ENCODE measurements at places on chromosomes 3 and 15.

- DNase-seq: no peak
These were observed 23.5 kb upstream of the ATP10A start for GRCh38 chr15:25886498-25887140.

DNA sequence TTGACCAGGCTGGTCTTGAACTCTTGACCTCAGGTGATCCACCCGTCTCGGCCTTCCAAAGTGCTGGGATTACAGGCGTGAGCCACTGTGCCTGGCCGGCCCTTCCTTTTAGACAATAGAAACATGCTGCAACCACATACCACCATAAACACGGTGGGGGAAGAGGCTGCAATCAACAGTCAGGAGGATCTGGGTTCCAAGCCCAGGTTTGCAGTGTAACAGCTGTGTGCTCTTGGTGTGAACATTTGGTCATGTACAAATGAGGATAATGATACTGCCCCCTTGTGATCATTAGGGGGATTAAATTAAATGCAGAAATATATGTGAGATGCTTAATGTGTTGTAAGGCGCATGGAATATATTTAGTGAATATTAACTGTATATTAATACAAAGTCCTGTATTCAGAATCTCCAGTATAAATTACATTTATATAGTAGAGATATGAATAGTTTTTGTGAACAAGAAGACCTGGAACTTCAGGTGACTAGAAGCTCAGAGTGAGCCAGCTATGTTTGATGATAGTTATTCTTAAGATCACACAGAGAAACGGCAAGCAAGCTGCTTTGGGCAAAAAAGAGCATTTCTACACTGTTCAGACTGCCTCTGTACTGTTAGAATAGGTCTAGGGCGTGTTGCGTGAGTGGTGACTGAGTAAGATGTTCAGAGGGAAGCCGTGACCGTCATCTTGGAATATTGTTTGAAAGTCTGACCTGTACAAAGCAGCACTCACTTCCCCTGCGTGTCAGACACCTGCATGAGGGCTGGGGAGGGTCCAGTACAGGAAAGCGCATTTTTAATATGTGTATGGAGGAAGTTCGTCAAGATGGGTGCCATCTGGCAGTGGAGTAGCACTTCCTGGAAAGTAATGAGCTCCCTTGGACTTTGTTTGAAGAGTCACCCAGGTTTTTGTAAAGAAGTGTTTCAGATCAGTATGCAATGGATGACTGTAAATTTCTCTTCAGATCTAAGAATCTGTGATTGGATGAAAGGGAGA is 125.8 kb downstream of the PGPEP1L start:
- DNase-seq: no peak

DNA sequence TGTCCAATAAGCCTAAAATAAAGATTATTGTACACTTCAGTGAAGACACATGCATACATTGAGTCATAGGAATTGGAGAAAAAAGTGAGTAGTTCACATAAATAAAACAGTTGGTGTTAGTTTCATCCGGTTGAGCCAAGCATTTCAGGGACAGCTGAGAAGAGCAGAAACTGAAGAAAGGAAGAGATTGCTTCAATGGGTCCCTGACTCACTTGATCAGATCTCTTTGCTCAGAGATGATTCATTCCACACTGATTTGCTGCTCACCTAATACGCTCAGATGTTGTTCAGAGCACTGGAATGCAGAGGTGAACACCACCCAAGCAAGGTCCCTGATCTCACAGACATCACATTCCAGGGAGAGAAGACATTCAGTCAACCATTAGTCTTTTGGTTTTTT is 93.7 kb downstream of the RAD18 start:
- no peak for DNase-seq

- DNase-seq: no peak
These were observed 6.3 kb downstream of the PLCD1 start for GRCh38 chr3:38022896-38023709.

DNA sequence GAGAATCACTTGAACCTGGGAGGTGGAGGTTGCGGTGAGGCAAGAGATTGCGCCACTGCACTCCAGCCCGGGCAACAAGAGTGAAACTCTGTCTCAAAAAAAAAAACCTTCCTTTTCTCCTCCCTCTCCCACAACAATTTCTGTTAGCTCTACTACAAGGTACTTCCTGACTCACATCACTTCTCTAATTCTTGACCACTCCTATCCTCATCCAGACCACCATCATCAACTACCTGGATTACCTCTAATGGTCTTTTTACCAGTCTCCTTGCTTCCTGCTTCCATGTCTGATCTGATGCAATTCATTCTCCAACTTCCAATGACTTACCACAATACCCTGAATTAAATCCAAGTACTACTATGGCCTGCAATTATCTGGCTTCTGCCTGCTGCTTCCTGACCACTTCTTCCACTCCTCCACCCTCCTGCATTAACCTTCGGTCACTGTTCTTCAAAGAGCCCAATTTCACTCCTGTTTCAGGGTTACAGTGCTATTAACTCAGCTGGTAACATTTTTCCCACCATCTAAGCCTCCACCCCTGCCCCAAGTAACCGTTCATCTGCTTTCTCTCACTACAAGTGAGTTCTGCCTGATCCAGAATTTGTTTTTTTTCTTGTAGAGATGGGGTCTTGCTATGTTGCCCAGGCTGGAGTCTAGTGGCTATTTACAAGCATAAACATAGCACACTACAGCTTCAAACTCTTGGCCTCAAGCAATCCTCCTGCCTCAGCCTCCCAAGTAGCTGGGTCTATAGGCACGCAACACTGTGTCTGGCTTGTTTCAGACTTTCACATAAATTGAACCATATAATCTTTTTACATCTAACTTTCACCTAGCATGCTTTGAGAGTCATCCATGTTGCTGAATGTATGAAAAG is 27.8 kb downstream of the DCAF1 start:
- no peak for DNase-seq

DNA sequence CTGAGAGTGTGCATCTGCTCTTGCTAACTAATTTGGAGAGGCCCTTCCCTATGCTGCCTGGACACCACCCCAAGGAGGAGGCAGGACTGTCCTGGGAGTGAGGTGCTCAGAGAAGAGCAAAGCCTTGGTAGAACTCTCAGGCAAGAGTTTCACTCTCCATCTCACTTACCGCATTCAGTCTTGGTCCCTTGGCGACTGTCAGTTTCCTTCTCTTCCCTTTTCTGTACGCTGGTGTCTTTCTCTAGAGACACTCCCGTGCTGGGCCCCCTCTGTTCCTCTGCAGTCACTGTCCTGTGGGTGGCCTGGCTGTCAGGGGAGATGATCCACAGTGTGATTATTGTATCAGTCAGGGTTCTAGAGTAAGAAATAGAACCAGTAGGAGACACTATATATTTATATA is 44.0 kb downstream of the IDH2 start:
- DNase-seq: no peak

- no peak for DNase-seq
These were observed 5.6 kb downstream of the TIGIT start for GRCh38 chr3:114299421-114299820.

GRCh38 chr3:49802719-49803464 is at the start of gene INKA1:
TSS of gene INKA1 (plus strand) at chr3:49803261. CDS start at chr3:49803393, 132 bp downstream.
- DNase-seq: peak; percentile 95

- no peak for DNase-seq
These were observed 353.4 kb downstream of the RORA start for GRCh38 chr15:60875681-60876080.

- DNase-seq: peak; percentile 70
These were observed 73.2 kb upstream of the DLG1 start for GRCh38 chr3:197371591-197372046.

DNA sequence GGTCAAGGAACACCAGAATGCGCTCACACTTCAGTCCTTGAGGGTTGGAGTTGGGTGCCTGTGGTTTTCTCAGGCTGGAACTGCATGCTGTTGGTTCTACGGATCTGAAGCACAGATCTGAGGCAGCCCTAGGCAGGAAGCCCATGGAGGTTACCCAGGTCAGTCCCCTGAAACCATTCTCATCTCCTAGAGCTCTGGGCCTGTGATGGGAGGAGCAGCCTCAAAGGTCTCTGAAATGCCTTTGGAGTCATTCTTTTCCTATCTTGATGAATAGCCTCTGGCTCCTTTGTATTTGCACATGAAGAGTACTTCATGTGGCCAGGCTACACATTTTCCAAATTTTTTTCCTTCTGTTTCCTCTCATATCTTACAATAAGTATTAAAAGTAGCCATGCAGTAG is 179.3 kb upstream of the UBE2E1 start:
- DNase-seq: no peak

GRCh38 chr3:101633186-101633585 is 43.7 kb downstream of the ZBTB11 start:
- DNase-seq: no peak

DNA sequence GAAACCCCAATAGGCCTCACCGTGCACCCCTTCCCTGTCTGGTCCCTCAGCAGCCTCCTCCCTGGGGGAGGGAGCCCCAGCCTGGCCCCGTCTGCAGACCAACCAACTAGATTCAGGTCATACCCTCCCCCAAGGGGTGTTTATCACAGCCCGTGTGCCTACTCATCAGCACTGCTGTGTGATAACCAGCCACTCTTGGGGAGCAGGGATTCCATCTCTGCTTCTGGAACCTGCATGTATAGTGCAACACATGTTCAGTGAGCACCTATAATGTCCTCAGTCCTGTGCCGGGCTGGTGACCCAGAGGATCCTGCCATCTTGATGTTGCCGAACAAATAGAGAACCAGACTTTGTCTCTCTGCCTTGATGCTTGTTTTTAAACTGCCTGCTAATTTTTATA is 6.6 kb upstream of the SLCO2A1 start:
- no peak for DNase-seq

GRCh38 chr3:36175916-36176461 is 204.3 kb upstream of the STAC start:
- DNase-seq: no peak

DNA sequence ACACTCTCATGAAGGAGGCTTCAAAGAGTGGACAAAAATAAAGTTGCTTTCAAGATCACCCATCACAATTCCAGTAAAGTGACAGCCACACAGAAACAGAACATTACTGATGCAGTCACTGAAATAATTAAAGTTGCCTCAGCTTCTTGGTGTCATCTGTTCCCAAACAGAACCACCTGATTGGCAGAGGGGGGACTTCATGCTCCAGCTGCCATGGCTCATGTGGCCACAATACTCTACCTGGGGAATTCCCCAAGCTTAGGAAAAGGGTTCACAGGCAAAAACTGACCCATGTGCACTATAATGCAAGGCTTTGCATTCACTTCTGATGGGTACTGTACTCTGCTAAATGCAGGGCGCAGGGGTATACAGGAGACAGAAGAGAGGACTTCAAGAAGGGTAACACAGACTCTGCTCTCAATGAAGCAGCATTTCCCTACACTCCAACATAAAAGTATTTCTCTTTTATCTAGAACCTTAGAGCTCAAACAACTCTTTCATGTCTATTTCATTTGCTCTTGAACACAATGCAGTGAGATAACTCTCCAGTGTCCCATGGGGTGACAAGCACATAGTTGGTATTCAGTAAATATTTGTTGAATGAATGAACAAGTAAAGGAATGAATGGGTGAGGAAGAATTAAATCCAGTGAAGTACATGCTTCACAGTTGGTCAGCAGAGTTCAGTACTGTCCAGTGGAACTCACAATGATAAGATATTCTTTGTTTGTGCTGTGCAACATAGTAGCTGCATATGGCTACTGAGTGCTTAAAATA is 8.6 kb upstream of the CTNNB1 start:
- no peak for DNase-seq

GRCh38 chr3:3627114-3627513 is 172.1 kb upstream of the LRRN1 start:
- DNase-seq: no peak

GRCh38 chr3:192372616-192373015 is 354.7 kb downstream of the FGF12 start:
- DNase-seq: peak; percentile 64

- DNase-seq: no peak
These were observed 19.4 kb upstream of the ALPK3 start for GRCh38 chr15:84797801-84798200.

GRCh38 chr3:195524171-195524896 is 18.8 kb downstream of the PPP1R2 start:
- DNase-seq: no peak

- DNase-seq: no peak
These were observed 320.6 kb upstream of the KCNH8 start for GRCh38 chr3:18827664-18828063.

DNA sequence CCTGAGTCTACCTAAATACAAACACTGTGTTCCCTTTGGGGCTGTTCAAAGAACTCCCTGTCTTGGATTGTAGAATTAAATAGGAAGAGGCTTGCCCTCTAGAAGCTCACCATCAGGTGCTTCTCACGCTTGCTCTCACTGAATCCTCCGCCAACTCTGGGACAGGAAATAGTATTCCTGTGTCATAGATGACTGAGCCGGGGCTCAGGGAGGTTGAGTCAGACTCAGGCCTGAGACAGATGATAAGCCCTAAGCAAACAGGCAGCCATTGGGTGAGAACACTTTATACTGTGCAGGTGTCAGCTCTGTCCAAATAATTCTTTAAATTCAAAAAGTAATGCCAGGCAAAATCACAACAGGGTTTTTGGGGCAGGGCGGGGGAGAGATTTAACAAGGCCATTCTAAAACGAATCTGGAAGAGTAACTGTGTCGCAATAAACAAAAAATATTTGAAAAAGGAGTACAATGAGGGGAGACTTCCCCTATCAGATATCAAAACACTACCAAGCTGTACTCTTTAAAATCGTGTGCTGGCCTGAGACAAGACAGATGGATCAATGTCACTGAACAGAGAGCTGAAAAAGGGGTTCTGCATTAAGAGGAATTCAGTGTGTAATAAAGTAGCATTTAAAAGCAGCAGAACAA is 59.0 kb downstream of the EPHB3 start:
- DNase-seq: no peak

All from retina (tissue), 1 donor.